ENCODE measurements at places on chromosomes 7 and 10.

DNA sequence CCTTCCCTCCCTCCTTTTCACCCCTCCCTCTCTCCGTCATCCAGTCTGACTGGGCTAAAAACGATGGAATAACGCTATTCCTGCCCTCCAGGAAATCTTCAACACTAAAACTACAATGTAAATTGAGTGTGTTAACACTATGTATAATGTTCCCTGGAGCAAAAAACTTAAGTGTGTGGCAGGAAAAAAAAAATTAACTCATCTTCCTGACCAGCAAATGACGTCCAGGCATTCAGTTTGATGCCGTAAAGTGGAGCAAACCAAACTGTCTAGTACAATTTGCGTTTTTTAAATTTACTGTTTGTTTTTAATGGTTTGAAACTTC, 545 bp upstream of the MTPN start:
- DNase-seq: no peak

DNA sequence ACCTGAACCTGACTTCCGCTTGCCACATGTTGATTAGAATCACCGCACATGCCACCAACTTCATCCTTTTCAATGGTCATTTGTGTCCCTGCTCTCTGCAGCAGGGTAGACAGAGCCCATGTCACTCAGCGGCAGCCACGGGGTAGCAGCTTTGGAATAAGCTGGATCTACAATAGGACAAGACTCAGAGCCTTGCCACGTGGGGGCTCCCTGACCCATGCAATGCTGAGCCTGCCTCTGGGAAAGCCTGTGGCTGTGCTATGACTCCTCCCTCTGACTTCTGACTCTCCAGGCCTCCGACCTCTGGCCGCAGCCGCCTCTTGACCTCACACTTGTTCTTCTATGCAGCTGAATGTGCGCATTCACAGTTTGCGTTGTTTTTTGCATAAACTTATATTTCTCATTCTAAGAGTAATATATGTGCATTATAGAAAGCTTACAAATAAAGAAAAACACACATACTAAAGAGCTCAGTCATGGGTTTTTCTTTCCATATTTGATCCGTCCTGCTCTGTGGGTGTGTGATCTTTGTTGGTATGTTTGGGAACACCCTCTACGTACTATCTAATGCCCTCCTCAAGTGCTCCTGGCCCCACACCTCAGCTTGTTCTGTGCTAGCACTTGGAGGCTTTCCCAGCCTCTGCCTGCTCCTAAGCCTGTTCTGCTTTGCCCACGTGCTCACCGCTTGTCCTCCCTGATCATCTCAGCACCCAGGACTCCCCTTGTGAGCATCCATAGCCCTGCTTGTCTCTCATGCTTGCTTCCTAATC, 198.0 kb upstream of the MKI67 start:
- DNase-seq: peak; percentile 21

- no peak for DNase-seq
Measured at GRCh38 chr7:74395745-74396311, 57.9 kb upstream of the GTF2IRD1 start.

DNA sequence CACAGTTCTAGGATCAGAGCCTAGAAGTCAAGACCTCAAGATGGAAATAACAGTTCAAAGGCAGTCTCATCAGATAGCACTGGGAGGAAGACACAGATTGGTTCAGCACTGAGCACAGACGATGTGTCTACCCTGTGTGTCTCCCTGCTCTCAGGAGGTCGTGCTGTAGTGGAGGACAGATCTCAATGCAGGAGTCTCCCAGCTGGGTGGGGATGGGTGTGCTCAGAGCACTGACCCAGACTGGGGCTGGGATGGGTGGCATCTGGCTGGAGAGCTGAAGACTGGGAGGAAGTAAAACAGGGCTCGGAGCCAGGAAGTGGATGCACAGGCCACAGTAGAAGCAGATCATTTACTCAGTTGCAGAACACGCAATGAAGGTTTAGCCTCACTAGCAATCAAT, 69.5 kb upstream of the GDF10 start:
- no peak for DNase-seq
